BE2C (cell line): ENCODE measurements at places on chromosomes 11 and 22.

- no peak for DNase-seq
Measured at GRCh38 chr11:124751741-124752470, at the start of gene VSIG2. Gene VSIG2, minus strand, starts transcription at chr11:124752255. Its CDS starts 118 bp downstream, at chr11:124752137.

DNA sequence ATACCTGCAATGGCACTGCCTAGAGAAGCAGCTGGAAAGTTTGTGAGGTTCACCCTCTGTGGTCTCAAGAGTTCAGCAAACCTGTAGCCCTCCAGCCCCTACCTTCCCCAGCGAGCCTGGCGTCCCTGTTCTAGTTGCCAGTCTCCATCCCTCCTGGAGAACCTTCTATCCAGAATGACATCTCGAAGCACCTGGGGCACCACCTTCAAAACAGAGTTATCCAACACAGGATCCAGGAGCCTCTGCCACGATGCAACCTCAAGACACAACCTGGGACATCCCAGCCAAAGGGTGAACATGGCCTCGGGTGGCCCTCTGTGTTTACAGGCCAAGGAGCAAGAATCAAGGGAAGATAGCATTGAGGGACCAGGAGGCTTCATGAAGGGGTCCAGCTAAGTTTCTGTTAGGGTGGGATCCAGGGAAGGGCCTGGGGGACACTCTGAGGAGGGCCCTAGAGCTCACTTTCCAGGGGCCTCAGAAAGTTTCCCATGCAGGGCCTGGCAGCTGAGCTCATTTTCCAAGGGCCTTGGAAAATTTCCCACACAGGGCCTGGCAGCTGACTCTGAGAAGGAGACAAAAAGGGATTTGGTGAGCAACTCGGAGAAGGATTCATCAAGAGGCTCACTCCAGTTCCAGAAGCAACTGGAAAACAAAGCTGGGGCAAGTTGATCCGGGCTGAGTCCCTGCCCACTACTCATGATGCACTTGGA lies 36.9 kb upstream of the SYT13 start:
- DNase-seq = no peak

DNA sequence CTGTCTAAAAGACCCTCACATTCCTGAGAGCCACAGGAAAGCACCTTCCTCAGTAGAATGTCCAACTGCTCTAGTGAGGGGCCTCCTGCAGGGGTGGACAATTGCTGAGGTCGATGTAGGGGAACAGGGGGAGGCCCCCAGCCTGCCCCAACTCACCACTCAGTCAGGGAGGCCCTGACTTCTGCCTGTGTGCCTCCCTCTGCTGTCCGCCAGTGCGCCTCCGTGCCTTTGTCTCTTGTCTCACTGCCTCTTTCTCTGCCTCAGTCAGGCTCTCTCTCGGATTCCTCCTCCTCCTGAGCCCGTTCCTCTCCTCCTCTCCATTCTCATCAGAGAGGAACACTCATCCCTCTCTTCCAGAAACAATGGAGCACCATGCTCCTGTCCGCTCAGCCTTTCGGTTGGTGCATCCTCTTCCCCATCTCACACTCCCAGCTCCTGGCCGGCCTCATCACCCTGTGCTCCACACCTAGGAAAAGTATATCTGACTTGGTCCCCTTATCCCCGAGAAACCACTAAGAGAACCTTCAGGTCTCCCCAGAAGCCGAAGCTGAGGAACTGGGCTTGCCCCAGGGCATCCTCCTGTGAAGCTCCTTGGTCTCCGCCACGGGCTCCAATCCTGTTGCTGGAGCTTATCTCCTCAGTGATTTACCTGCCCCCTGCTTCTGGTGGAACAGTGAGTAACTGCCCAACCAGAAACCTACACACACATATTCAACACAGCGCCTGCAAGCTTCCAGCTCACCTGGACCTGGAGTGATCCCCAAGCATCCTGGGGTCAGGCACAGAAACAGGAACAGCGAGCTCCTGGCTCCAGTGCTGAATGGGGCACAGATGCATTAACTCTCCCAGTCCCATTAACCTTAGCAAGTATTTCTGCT lies 2.3 kb downstream of the B3GAT1 start:
- DNase-seq = no peak

GRCh38 chr11:126363706-126364248 lies 8.3 kb downstream of the ST3GAL4 start:
- no peak for DNase-seq
